ENCODE measurements at places on chromosomes 16 and 17. TPM values are rescaled to one million over a fixed set of nuclear protein-coding genes. Genes with fewer than 3 reads are reported as not detected.

DNA sequence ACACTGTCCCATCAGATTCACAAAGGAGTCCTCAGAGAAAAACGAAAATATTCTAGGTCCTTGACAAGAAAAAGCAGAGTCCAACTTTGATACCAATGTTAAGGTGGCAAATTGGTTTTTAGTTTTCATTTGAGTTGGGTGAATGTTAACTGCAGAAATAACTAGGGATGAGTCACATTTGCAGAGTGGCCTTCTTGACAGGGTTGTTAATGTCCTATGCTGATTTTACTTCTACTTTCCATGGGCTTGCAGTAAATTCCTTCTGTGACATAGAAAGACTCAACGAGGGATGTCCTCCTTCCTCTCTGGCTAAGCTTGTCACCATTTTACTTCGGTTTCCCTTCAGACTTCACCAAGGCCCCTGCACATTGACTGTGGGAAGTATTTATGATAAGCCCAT lies 47.2 kb upstream of the ICAM2 start:
- no peak for DNase-seq

Gene DHX8
- total RNA-seq: 40.9 TPM

GRCh38 chr17:76263896-76264295 lies 1.3 kb upstream of the UBALD2 start:
- no peak for DNase-seq

DNA sequence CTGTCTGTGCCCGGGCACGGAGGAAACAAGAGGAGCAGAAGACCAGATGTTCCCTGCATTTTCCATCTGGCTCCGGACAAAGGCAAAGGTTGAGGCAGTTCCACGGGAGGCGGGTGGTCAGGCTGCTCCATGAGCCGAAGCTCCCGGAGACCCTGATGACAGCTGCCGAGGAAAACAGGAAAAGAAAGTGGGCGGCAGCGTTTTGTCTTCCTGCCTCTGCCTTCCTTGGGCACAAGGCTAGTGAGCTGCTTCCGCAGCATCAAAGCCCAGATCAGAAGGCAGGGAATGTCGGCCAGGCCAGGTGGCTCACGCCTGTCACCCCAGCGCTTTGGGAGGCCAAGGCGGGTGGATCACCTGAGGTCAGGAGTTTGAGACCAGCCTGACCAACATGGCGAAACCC lies 16.2 kb downstream of the SLC43A2 start:
- DNase-seq: no peak

Gene TBC1D3H
- not detected for total RNA-seq

- DNase-seq: no peak
Observed at GRCh38 chr16:8733849-8734540, 59.6 kb downstream of the ABAT start.

GRCh38 chr17:31371511-31372097 lies 19.9 kb upstream of the RAB11FIP4 start:
- DNase-seq: no peak

DNA sequence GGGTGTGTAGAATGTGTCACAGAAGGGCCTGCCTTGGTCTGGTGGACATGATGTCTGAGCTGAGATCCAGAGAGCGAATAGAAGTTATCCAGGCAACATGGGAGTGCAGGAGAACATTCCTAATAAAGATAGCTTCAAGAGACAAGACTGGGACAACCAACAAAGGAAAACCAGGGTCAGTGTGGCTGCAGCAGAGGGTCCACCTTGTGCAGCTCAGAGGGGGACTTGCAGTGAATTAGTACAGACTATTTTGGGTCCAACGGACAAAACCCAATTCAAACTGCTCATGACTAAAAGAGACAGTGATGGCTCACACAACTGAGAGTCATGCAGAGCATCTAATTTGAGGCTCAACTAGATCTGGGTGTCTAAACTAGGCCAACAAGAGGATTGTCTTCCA lies 192.1 kb downstream of the CBLN1 start:
- DNase-seq: no peak

GRCh38 chr17:41505809-41506767 lies 676 bp upstream of the KRT13 start:
- no peak for DNase-seq

Gene P2RX1
- 7.3 TPM for total RNA-seq

Data from sciatic nerve (tissue), 2 donors.